ENCODE measurements at places on chromosomes 12 and 14.

- no peak for DNase-seq
Measured at GRCh38 chr12:30422844-30423243, 272.8 kb downstream of the IPO8 start.

DNA sequence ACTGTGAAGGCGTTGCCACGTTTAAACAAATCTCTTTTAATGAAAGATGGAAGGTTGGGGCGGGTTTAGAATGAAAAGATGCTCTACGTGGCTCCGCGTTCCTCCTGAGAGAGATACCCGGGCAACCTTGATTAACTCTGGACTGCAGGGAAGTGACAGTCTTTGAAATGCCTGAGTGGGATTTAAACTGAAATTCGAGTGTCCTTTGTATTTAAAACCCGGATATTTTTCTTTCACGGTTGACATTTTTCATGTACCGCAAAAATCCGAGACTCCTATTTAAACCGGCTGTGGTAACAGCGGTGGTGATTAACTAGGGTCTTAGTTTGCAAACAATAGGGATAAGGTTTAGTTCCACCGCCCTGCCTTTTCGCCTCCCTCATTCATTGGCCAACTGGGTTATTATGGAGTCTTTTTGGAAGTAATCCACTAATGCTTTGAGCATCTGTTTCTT, 707 bp downstream of the G2E3 start:
- DNase-seq = no peak

- DNase-seq = no peak
Measured at GRCh38 chr14:95301527-95302187, 18.1 kb downstream of the CLMN start.

- DNase-seq = no peak
Measured at GRCh38 chr12:6607751-6608591, 792 bp upstream of the CHD4 start.

- no peak for DNase-seq
Measured at GRCh38 chr14:64114166-64114565, 180.0 kb downstream of the ESR2 start.

- no peak for DNase-seq
Measured at GRCh38 chr12:11578461-11578993, 70.9 kb upstream of the ETV6 start.
